Small intestine (tissue), 16 donors: ENCODE measurements at places on chromosomes 6 and 20. TPM values are rescaled to one million over a fixed set of nuclear protein-coding genes. Genes with fewer than 3 reads are reported as not detected.

DNA sequence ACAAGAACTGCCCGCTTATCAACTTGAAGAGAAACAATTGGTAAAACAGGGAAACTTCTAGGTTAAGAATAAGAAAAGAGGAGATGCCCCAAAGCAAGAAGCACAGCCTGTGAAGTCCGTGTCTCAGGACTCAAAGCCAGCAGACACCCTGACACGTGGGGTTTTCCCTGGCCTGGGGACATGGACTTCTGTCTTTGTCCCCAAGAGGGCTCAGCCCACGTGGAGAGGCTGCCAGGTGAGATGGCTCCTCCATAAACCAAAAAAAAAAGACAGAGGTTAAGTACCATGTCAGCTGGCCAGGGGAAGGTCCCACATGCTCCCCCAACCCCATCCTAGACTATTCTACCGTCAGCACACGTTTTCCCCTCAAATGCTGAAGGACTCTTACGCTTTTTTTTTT lies 9.9 kb downstream of the SERPINB6 start:
- DNase-seq: peak; percentile 69

DNA sequence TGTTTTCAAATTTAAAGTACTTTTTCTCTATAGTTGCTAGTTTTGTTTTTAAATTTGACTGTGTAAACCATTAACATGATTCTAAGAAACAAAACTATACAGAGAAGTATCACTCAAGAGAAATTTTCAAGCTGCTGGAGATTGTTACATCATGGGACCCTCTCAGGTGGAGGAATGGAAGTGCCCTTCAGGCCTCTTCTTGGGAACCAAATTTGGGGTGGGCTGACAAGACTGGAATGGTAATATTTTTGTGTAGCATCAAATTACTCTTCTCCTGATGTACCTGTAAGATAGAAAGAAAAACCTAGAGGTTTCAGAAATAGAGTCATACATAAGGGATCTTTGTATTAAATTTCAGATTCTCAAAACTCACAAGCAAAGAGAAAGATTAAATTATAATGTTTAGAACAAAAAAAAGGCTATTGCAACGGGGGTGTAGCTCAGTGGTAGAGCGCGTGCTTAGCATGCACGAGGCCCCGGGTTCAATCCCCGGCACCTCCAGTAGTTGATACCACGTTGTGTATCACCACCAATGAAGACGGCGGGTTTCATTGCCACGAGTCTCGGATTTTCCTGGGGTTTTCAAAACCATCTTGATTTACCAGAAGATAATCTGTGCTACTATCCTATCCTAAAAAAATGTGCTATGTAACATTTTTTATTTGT lies 193.7 kb downstream of the GPX5 start:
- no peak for DNase-seq

GRCh38 chr20:44600301-44600700 lies 17.9 kb downstream of the PKIG start:
- no peak for DNase-seq

GRCh38 chr6:12548526-12548925 lies 168.0 kb upstream of the PHACTR1 start:
- no peak for DNase-seq

GRCh38 chr6:108897371-108897770 lies 49.1 kb downstream of the ARMC2 start:
- peak; percentile 53 for DNase-seq

- DNase-seq: no peak
These were observed 253.1 kb downstream of the ADGB start for GRCh38 chr6:146851837-146852236.

GRCh38 chr6:105789935-105790334 lies 296.2 kb upstream of the PRDM1 start:
- DNase-seq: no peak

GRCh38 chr6:161085246-161085645 lies 93.7 kb downstream of the MAP3K4 start:
- no peak for DNase-seq

DNA sequence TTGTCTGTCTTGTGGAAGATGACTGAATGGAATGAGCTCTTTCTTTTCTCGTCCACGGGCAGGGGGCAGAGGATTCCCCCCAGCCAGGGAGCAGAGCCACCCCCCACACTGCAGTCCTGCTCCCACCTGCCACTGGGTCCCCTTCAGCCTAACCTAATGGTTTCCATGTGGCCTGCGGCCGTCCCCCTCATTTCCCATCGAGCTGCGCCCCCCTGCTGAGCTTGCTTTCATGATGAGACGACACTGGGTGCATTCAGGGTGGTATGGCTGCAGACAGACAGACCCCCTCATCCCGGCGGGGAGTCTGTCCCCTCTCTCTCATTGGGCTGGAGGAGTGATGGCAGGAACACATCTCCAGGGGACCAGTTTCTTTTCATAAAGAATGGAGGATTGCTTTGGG lies 140.8 kb downstream of the DTNBP1 start:
- no peak for DNase-seq

DNA sequence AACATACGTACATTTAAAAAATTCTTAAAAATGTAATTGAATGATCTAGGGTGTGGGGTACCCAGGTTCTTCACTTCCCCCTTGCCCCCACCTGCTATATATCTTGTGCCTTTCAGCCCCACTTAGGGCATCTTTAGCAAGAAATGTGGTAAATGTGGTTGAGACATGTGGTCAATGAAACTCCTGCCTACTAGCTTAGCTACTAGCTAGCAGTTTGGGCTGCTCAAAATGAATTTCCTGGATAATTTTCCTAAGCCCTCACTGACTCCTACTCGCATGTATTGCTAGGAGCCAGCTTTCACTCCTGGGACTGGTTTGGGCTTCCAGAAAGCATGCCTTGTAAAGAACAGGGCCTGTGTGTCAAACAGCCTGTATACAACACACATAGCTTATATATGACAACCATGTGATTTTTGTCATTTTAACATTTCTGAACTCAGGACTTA lies 257.3 kb downstream of the ATXN1 start:
- DNase-seq: no peak

- no peak for DNase-seq
These were observed 38.9 kb upstream of the STX16 start for GRCh38 chr20:58612121-58612691.

DNA sequence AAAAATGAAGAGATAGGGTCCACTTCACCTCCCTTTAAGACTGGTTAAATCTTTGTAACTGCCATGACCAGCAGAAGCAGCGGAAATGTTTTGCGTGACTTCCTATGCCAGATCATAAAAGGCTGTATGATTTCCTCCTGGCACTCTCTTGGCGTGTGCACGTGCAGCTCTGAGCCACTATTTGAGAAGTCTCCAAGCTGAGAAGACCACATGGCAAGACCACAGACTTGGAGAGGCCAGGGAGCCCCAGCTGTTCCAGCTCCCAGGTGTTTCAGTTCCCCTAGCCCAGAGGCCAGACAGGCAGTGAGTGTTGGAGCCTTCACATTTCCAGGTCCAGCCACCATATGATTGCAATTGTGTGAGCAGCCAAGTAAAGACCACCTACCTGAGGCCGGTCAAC lies 259.3 kb upstream of the RIN2 start:
- DNase-seq: no peak

DNA sequence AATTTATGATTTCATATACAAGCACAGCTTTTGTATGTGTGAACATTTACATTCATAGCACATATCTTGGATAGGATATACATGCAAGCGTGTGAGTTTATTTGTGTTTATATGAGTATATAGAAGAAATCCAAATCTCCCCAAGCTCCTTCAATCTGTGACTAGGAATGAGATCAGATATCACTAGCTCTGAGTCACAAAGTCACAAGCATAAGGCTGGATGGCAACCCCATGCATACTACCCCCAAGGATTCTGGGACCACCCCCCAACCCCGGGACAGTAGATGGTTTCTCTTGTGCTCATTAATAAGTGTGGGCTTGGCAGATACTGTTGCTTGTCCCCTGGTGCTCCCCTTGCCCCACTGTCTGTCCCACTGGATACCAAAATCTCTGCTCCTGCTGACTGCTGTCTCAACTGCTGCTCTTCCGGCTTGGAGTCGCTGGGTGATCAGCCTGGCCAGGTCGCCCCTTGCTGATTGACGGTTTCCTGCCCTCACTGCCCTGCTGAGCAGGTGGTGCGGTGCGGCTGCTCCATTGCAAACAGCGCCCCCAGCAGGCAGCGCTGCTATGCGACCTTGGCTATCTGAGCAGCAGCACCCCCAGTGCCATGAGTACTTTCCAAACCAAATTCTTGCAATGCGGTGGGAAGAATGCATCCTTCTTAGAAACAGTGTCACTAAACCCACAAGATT lies 279.4 kb downstream of the CD83 start:
- peak; percentile 26 for DNase-seq

GRCh38 chr6:142303176-142303533 lies 1.3 kb downstream of the ADGRG6 start:
- peak; percentile 15 for DNase-seq

DNA sequence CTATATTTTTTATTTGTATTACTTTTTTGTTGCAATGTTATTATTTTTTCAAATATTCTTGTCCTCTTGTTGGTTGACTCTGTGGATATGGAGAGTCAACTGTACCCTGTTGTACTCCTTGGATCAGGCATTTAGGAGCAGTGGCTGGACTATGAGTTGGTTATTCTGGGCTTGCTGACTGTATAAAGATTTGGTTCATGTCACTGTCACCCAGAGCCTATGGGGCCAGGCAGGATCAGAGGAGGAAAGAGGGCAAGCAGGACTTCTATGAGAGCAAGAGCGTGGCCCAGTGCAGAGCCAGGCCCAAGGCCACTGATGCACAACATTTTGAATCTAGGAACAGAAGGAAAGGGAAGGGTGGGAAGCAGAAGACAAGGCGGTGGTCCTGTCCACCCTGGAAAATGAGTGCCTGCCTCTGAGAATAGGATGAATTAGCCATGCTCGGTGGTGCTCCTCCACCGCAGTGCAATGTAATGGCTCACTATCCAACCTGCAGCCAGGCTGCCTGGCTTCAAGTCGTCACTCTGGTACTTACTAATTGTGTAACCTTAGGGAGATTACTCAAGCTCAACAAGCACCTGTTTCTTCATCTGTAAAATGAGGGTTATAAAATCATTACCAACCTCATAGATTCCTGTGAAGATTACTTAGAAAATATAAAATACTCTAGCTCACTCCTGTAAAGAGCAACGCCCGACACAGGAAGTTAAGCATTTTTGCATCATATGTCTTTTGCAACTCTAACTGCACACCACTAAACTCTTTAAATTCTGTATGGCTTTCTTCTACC lies 192.1 kb downstream of the KCNQ5 start:
- no peak for DNase-seq

- DNase-seq: no peak
These were observed 33.8 kb upstream of the SLC22A23 start for GRCh38 chr6:3490625-3490980.

DNA sequence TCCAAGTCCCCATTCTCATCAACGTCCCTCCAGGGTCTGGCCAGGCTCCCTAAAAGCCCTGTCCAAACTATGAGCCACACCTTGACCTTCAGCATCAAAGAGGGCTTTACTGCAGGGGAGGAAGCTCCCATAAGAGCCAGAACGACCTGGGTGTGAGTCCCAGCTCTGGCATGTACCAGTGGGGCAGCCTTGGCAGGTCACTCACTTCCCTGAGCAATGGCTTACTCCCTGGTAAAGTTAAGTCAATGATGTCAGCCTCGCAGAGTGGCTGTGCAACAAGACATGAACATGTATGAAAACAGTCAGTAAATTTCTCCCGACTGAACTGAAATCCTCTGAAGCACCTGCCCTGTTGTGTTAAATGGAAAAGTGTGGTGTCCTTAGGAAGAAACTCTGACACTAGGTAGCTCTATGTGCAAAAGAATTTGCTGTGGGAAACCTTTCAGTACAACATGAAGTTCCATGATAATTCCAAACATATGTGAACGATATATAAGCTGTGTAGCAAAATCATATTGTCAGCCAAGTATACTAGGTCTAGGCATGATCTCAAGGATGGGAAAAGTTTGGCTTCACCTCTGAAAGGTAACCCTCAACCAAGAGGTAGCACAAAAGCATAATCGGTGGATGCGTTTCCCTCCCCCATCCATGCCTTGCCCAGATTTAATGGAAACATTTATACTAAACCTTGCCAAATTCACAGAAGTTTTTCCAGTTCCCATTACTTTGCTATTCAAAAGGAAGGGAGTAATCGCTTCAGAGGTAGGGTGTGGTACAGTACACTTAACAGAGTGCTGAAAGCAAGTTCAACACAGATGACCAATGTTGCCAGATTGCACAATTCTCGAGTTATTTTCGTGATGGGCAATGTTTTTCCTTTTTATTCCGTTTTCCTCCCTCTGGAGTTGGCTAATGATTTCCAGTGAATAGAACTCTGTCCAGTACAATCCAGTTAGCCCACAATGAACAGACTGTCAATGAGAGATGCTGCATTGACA lies 49.0 kb upstream of the RANBP9 start:
- no peak for DNase-seq

DNA sequence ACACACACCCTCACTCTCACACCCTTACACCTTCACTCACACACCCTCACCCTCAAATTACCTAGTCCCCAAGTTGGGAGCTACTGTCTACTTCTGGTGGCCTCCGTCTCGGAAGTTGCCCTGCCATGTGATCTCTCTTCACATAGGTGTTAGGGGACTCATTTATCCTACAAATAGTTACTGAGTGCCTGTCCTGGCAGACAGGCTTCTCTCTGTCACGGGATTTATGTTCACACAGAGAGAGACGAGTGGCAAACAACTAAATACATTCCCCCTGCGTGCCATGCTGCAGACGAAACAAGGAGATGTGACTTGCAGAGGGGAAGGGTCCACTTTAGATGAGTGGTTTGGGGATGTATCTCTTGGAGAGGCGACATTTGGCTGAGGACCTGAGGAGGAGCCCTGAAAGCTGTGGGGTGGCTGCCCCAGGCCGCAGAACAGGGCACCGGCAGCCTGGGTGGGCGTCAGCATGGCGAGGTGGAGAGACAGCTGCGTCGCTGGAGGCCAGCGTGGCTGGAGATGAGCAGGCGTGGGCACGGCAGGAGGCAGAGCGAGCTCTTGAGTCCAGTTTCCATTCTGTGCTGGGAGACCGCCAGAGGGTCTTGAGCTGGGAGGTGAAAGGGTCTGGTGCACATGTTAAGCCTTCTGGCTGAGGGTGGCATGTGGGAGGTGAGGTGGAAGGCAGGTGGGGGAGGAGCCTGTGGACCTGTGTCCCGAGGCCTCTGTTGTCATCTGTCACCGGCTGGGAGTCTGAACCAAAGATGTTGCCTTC lies 17.2 kb downstream of the DYNLT1 start:
- DNase-seq: no peak

Gene ULBP2
- polyA plus RNA-seq: not detected

Gene THBS2
- 0.81 TPM for polyA plus RNA-seq

Gene APCDD1L
- polyA plus RNA-seq: not detected

Gene SIM1
- not detected for polyA plus RNA-seq

Gene ESR1
- polyA plus RNA-seq: not detected

Gene DSP
- 40.0 TPM for polyA plus RNA-seq

Gene HSPA12B
- polyA plus RNA-seq: not detected

Gene SFT2D1
- 81.0 TPM for polyA plus RNA-seq

Gene VIP
- not detected for polyA plus RNA-seq

Gene NAA20
- 55.4 TPM for polyA plus RNA-seq

Gene SLC22A7
- not detected for polyA plus RNA-seq

Gene FITM2
- 6.3 TPM for polyA plus RNA-seq

Gene PHF1
- 32.2 TPM for polyA plus RNA-seq

Gene DNAAF9
- 5.1 TPM for polyA plus RNA-seq
